Vagina (tissue), 2 donors: ENCODE measurements at places on chromosomes 4 and X.

DNA sequence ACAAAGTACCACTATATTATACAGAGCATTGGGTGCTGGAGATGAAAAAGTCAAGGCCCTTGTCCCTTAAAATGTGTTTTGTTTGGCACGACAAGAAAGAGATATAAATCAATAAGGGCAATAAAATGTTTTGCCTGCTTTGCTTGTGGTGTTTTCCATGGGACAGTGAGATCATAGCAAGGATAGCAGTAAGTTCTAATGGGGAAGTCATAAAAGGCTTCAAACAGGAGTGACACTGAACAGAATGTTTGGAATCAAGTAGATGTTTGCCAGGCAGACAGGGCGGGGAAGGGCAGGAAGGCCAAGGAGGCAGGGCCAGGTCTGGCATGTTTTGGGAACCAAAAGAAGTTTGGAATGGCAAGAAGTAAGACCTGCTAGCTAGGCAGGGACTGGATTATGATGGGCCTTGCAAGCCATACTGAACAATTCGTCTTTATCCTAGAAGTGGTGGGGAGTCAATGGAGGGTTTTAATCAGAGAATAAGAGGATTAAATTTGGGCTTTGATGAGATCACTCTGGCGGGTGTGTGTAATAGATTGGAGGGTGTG lies 16.4 kb downstream of the FGF2 start:
- H3K36me3 ChIP-seq = no peaks in the 10 kb centered on the region
- peaks cover 9% of the 10 kb centered on the region for H3K4me1 ChIP-seq
- H3K4me3 ChIP-seq = no peak overlapping the region
- no peak for DNase-seq
- no peak overlapping the region for H3K27ac ChIP-seq

DNA sequence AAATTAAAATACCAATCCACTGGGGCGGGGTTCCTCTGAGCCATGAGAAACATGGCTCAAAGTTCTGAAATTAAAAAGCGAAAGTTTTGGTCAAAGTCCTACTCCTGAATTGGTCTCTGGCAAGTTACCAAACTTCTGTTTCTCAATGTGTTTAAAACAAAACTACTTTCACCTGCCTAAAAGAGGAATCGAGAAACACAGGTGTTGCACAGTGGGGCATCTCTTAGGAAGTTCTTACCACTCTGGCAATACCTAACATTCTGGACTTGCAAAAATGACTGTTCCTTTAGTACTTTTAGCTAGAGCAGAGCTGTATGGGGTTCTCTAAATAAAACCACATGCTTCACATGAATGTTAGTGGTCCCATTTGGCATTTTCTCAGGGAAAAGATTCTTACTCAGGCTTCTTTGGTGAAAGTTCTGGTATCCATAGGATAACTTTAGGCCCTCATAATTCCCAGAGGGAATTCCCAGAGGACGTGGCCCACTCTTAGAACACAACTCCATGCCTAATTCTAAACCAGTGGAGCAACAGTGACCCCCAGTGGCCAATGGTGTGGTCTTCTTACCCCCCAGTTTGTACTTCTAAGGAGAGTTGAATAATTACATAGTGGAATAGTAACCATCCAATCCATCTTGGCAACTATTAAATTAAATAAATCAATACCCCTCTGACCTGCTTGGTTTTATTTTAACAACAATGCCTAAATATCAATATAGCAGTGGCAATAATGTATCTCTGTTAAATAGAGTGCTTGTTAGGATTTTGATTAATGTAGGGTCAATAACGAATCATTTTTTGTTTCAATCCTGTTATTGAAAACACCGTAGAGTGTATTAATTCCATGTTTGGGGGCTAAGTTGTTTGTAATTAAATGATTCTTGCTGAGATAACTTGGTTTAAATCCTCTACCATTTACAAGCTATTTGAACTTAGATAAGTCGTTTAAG lies 21.9 kb downstream of the BMP3 start:
- no peak for DNase-seq
- H3K4me1 ChIP-seq = no peaks in the 10 kb centered on the region
- H3K4me3 ChIP-seq = no peak overlapping the region
- no peaks in the 10 kb centered on the region for H3K27me3 ChIP-seq

DNA sequence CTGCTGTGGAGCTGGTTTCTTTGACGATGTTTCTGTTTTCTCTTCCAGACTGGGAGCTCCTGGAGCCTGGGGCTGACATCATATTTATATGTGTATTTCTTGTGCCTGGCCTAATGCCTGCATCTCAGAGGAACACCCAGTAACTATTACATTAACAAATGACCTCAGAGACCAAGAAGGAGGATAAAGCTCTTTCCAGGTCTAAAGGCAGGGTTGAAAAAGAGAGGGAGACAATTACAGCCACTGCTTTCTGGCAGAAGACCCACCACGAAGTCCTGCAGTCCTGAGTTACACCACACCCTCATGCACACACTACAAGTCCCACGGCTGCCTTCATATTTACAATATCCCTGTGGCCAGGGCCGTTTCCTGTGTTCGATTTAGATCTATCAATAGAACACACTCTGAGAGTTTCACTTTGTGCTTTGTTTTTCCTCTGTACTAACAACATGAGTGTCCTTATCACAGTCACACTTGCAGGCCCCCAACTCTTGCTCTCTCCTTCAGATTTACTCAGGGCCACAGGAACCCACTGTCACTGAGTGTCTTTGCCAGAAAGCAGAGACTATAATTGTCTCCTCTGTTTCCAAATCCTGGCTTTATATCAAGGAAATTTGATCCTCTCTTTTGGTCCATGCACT lies 535.5 kb downstream of the MID1IP1 start:
- H3K4me3 ChIP-seq = no peak overlapping the region
- H3K27ac ChIP-seq = no peak overlapping the region
- H3K4me1 ChIP-seq = peaks cover 20% of the 10 kb centered on the region

GRCh38 chrX:105150557-105150956 lies 69.9 kb downstream of the TEX13A start:
- H3K27me3 ChIP-seq = no peaks in the 10 kb centered on the region
- H3K27ac ChIP-seq = no peak overlapping the region
- H3K4me3 ChIP-seq = no peak overlapping the region
- no peaks in the 10 kb centered on the region for H3K36me3 ChIP-seq

DNA sequence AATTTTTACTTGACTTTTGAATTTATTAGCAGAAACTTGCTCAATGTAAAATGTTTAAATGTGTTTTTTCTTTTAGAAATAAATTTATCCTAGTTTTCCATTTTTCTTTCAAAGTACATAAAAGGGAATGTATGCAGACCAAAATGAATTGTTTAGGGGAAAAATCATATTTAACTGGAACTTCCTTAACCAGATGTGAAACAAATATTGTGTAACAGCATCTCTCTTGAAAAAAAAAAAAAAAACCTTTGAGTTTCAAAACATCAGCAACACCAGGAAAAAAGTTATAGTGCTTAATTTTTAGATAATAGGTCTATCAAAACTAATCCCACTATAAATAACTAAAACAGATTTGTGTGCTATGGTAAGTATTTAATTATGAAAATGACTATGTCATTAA lies 14.5 kb upstream of the CCNA2 start:
- DNase-seq = no peak
- no peak overlapping the region for H3K27ac ChIP-seq
- no peaks in the 10 kb centered on the region for H3K27me3 ChIP-seq
- H3K36me3 ChIP-seq = peaks cover 47% of the 10 kb centered on the region
- no peaks in the 10 kb centered on the region for H3K4me1 ChIP-seq
- no peak overlapping the region for H3K4me3 ChIP-seq

DNA sequence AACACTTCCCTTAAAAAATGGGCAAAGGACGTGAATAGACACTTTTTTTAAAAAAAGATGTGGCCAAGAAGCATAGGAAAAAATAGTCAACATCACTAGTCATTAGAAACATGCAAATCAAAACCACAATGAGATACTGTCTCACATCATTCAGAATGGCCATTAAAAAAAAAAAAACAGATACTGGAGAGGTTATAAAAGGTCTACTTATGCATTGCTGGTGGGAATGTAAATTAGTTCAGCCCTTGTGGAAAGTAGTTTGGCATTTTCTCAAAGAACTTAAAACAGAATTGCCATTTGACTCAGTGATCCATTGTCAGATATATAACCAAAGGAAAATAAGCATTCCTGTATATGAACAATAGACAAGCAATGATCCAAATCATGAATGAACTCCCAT lies 352.8 kb upstream of the EPHA5 start:
- H3K4me3 ChIP-seq = no peak overlapping the region
- no peaks in the 10 kb centered on the region for H3K4me1 ChIP-seq
- H3K27me3 ChIP-seq = no peaks in the 10 kb centered on the region

DNA sequence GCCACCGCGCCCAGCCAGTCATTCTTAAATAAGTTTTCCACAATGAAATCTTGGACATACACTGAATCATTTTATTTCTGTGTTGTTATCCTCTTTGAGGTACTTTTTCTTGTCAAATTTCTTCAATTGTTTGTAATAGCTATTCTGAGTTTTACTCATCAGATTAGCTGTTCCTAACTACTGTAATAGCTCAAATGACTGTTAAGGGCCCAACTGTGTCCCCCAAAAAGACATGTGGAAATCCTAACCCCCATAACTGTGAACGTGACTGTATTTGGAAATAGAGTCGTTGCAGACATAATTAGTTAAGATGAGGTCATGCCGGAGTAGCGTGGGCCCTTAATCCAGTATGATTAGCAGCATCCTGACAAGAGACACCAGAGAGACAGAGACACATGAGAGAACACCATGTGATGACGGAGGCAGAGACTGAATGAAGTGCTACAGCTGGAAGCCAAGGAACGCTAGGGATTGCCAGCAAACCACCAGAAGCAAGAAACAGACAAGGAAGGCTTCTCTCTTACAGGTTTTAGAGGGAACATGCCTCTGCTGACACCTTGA lies 22.9 kb downstream of the ACOT9 start:
- no peaks in the 10 kb centered on the region for H3K36me3 ChIP-seq
- H3K4me3 ChIP-seq = no peak overlapping the region
- no peaks in the 10 kb centered on the region for H3K4me1 ChIP-seq
- no peak for DNase-seq

DNA sequence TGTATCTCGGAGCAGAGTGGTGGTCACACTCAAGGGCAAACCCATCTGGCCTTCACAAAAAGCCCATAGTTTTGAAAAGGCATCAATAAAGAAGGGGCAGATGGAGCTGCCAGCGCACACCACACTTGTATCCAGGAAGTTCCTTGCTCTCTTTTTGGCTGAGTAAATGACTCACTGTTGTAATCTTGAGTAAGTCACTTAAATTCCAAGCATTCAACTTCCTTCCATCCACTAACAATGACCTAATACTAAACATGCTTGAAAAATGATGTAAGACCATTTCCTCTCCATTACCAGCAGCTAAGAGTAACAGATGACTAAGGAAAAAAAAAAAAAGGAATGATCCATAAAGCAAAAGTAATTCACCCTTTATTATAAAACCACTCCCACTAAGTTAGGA lies 32.4 kb upstream of the MYOZ2 start:
- no peaks in the 10 kb centered on the region for H3K27me3 ChIP-seq
- peaks cover 32% of the 10 kb centered on the region for H3K4me1 ChIP-seq
- no peak for DNase-seq

DNA sequence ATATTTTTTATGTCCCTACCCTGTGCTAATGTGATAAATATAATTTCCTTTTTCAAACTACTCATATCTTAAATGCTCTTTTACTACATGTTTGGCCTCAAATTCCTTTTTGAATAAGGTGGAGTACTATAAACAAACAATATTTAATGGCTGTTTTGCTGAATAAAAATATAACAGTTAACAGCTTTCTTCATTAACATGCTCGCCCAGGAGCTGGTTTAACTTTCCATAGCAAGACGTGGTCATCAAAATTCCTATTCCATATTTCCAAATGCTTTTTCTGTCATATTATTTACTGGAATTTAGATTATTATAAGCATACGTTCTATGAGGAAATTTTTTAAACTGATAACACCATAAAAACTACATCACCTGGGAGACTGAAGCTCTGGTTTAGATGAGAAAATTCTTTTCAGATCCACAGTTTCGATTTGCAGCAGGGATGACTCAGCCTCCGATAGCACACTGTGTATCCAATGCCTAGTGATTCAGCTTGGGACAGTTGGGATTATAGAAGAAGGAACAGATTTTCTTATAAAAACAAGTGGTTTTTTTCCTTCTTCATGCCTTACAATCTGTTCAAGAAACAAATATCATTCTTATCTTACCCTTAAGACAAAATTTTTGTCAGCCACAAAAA lies 129.1 kb downstream of the FBXO8 start:
- H3K36me3 ChIP-seq = no peaks in the 10 kb centered on the region
- no peak overlapping the region for H3K27ac ChIP-seq
- no peak for DNase-seq
- no peaks in the 10 kb centered on the region for H3K27me3 ChIP-seq

- no peaks in the 10 kb centered on the region for H3K4me1 ChIP-seq
- H3K4me3 ChIP-seq = no peak overlapping the region
- no peak overlapping the region for H3K27ac ChIP-seq
- H3K36me3 ChIP-seq = no peaks in the 10 kb centered on the region
Observed at GRCh38 chrX:42128587-42128986, 205.2 kb upstream of the CASK start.

DNA sequence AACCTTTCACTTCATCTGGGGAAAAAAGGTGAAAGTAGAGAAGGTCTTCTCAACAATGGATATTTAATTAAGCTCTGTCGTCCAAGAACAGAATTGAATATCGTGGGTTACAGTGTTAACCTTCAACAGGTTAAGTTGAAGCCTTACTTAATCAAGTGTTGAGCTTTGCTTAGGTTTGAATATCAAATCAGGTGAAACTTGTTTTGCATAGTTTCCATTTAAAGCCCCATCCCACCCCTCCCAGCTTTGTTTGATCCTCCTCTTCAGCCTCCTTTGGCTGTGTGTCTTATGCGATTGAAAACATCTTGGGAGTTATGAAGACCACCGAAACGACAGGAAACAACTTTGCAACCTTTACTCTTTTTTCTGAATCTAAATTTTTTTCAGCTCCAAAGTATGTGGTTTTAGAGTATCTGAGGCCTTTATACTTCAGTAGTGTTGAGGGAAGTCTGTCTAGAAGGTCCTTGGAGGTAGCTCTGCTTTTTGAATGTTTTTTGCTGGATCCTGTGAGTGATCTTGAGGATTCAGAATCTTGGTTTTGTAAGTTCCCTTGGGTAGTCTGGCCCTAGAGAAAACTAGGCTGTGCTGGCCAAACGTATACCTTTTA lies 39.1 kb downstream of the MCUB start:
- H3K4me1 ChIP-seq = no peaks in the 10 kb centered on the region
- H3K27ac ChIP-seq = no peak overlapping the region
- no peak overlapping the region for H3K4me3 ChIP-seq

DNA sequence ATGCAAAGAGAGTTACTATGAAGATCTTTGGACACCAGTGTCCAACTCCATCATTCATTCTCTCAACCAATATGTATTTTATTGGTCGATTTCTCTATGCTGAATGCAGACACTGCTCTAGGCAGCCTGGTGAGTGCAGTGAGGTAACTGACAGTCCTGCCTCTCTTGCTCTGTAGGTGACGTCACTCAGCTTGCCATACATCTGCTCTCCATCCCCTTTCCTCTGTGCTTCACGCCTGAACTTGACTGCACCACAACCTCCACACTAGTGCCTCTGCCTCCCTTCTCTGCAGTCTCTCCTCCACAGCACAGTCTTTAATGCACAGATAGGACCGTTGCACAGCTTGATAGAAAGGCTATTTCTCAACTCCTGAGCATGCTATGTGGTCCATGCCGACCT lies 344.9 kb upstream of the NOCT start:
- no peak overlapping the region for H3K4me3 ChIP-seq
- H3K27ac ChIP-seq = no peak overlapping the region
- no peaks in the 10 kb centered on the region for H3K36me3 ChIP-seq
- no peak for DNase-seq
- no peaks in the 10 kb centered on the region for H3K4me1 ChIP-seq
